Panc1 (cell line): ENCODE measurements at places on chromosomes 13 and 19. TPM values are rescaled to one million over a fixed set of nuclear protein-coding genes. Genes with fewer than 3 reads are reported as not detected.

DNA sequence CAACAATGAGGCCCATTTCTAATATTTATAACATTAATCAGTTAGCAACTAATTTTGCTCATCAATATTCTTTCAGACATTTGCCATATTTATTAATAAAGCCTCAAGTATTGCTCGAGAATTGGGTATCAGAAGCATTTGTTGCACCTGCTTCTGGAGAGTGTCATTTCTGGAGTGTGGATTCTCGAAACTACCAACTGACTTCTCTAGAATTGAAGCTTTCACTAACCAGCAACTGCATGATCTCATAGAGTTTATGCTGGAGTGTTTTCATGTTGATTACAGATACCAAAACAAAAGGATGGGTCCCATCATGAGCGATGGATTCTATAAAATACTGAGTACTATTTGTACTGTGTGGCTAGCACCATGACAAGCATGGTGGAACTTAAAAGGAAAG lies 121.0 kb upstream of the SLC7A1 start:
- no peak for DNase-seq

- no peak for DNase-seq
Measured at GRCh38 chr13:42600943-42601342, 27.0 kb downstream of the TNFSF11 start.

DNA sequence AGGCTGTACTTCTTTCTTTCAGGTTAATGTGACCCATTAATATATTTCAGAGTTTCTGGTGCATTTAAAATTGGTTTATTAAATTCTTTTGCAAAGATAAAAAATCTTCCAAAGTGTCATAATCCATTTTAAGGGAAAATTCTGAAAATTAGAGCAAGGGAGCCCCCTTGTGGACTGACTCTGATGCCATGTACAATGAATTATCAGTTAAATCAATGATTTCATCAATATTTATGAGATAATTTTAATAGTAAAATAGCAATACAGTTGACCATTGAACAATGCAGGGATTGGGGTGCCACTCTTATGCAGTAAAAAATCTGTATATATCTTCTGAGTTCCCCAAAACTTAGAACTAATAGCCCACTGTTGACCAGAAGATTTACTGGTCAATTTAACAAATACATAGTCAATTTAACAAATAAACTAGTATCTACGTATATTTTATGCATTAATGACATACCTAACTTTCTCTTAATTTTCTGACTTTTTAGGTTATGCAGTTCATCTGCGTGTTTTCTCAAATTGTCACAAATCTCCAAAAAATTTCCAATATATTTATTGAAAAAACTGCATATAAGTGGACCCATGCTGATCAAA lies 479.1 kb upstream of the MIR17HG start:
- DNase-seq: no peak

GRCh38 chr13:32882691-32883090 lies 133.5 kb upstream of the KL start:
- no peak for DNase-seq

- no peak for DNase-seq
Measured at GRCh38 chr13:89343165-89343564, 1672.0 kb downstream of the SLITRK5 start.

DNA sequence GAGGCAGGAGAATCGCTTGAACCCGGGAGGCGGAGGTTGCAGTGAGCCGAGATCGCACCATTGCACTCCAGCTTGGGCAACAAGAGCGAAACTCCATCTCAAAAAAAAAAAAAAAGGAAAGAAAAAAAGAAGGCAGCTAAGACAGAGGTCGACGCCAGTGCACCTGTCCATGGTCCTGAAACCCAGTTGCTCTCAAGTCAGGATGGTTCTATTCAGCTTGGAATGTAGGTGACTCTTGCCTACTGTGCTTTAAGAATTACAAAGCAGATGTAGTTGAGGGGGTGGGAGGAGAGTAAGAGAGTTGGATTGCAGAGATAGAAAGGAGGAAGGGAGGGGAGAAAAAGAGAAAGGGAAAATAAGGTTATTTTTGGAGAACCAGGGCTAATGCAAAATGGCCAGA lies 18.7 kb downstream of the CACNG7 start:
- no peak for DNase-seq

DNA sequence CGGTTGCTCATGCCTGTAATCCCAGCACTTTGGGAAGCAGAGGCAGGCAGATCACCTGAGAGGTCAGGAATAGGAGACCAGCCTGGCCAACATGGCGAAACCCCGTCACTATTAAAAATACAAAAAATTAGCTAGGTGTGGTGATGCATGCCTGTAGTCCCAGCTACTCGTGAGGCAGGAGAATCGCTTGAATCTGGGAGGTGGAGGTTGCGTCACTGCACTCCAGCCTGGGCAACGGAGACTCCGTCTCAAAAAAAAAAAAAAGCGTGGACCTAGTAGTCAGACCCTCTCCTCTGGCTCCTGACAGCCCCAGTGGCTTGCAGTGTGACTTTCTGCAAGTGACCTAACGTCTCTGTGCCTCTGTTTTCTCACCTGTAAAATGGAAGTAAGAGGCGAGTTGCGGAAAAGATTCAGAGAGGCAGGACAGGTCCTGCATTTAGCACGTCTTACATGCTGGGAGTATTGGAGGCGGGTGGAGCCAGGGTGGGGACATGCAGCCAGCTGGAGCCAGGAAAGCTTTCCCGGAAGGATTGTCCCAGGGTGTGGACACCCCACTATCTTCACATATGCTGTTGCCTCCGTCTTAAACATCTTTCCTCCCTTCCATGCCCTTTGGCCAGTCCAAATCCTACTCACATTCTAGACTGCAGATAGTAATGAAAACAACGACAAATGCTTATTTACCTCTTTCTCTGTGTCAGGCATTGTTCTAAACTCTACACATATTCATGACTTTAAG lies 2.9 kb downstream of the TUBB4A start:
- DNase-seq: no peak

DNA sequence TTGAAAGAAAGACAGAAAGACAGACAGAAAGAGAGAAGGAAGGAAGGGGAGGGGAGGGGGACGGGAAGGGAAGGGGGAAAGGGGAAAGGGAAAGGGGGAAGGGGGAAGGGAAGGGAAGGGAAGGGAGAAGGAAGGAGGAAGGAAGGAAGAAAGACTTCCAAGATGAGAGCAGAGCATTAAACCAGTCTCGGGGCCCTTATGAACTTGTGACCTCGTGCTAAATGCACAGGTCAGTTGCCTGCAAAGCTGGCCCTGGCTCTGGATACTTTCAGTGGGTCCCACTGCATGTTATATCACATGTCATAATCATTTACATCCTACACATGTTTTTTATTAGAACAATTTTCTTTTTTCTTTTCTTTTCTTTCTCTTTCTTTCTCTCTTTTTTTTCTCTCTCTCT lies 24.2 kb upstream of the ABCC4 start:
- no peak for DNase-seq

DNA sequence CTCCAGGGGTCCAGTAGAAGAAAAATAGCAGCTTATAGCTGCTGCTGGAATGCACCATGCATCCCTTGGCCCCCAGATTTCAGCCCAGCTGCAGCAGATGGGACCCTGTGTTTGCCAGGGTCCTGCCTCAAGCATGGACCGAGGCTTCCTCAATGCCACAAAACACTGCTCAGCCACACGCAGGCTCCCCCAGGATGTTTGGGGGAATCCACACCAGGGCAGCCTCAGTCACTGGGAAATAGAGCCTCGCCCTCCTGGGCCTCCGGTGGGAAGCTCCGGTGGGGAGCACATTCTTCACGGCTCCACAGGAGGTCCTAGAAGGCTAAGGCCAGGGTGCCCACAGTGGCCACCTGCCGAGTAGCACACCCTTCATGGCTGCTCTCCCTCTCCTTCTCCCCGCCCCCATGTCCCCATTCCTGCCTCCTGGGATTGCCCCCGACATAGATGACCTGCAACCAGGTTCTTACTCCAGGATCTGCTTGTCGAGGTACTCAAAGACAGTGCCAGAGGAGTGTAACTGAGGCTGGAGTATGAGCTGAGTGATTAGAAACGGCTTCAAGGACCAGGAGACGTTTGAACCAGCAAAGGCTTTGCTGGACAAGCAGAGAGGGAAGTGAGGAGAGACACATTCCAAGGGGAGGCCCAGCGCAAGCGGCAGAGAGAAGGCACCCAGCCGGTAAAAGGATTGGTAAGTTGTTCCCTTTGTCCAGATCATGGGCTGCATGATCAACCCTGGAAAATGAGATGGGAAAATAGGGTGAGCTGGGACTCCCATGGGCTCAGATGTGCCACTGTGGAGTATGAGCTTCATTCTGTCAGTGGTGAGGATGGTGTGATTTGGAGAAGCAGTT lies 110.7 kb upstream of the UQCRFS1 start:
- DNase-seq: no peak

- DNase-seq: no peak
Measured at GRCh38 chr19:566403-566802, 6.0 kb upstream of the BSG start.

DNA sequence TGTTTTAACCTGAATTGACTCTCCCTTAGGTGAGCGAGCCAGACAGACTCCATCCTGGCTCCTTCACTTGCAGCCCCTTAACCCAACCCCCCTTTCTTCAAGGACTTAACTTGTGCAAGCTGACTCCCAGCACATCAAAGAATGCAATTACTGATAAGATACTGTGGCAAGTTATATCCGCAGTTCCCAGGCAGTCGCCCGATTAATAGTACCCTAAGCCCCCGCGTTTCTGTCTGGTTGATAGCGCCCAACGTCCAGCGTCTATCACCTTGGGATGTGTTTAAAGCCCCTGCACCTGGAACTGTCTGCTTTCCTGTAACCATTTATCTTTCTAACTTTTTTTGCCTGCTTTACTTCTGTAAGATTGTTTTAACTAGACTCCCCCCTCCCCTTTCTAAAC lies 6.2 kb downstream of the HSD17B14 start:
- no peak for DNase-seq

GRCh38 chr13:30872685-30873461 lies 33.2 kb upstream of the MEDAG start:
- DNase-seq: no peak

- no peak for DNase-seq
Measured at GRCh38 chr13:62537593-62537992, 1121.9 kb upstream of the PCDH20 start.

The CYP2F1 gene
- total RNA-seq: not detected

The RNF113B gene
- total RNA-seq: not detected

The ZNF420 gene
- total RNA-seq: 13.7 TPM

The DAND5 gene
- total RNA-seq: 0.54 TPM

The LRRC63 gene
- 0.15 TPM for total RNA-seq

The F2RL3 gene
- not detected for total RNA-seq

The ACP5 gene
- 0.85 TPM for total RNA-seq

The MBD3L3 gene
- total RNA-seq: not detected
